ENCODE measurements at places on chromosomes 3 and 15.
A peak's percentile ranks its signal among the peaks of the same experiment; 100 is the strongest.

DNA sequence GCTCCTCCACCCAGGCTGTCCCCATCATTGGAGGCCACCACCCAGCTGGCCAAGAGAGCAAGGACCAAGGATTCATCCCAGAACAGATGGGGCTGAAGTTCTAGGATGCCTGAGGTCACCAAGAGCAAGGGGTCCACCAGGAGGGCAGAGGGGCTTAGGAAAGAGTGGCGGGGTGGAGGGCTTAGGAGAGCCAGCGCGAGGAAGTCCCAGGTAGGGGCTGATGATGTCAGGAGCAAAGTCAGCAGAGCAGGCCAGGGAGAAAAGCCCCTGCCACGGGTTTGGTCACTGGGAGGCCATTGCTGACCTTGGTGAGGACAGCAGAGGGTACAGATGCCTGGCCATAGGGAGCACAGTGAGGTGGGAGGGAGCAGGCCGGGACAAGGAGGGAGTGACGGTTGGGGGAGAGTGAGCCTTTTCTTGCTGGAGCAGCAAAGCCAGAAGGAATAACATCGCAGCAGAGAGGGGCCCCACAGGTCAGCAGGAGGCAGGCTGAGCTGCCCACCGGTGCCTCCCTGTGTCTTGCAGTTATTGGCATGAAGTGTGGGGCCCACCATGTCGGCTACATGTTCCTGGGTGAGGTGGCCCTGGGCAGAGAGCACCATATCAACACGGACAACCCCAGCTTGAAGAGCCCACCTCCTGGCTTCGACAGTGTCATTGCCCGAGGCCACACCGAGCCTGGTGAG lies 5.2 kb downstream of the PARP3 start:
- no peak for DNase-seq

DNA sequence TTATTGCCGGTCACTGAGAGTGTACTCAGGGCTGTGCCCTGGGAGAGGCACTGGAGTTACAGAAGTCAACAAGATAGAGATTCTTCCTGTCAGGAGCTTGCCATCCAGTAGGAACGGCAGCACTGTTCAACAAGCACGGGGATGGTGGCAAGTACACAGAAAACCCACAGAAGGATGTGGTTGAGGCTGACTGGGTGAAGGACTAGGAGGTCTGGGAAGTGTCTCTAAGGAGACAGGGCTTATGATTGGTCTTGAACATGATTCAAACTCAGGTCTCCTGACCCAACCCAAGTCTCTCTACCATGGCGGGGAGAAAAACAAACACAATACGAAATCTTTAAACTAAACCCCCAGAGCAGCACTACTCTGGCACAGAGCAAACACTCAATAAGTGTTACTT lies 37.6 kb downstream of the ERICH6 start:
- DNase-seq: no peak

DNA sequence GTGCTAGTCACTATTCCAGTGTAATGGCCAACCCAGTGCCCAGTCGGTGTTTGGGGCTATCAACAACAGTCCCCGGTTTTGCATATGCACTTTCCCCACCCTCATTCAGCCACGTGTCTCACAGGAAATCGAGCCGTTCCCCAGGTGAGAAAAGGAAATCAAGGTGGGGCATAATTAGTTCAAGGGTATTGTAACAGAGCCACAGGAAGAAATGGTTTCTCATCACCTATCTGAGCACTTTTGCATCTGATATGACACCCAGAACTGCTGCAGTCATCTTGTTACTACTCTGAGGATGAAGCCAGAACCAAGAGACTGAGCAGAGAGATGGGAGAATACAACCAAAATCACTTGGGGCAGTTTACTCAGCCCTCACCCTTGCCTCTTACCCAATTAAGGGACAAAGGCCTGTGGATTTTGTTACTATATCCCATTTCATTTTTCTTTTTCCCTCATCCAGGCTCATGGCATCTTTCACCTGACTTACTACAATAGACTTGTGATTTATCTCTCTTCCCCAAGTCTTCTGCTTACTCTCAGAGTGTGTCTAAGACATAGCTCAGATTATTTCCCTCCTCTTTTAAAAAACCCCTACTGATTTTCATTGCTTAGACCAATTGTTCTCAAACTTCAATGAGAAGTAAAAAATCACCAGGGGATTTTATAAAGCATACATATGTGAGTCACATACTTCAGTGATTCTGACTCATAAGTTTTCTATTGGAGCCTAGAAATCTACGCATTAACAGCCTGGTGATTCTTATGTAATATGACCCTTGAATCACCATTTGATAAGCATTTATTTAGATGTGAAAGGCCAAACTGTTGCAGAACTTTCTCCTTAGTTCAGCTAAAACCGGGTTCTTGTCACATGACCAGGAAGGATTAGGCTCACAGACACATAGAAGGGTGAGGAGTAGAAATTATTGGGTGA lies 40.5 kb downstream of the TRAT1 start:
- DNase-seq: no peak

GRCh38 chr3:105722943-105723556 lies 145.8 kb downstream of the CBLB start:
- DNase-seq: peak; percentile 37

GRCh38 chr3:130649061-130649654 lies 97.5 kb downstream of the PIK3R4 start:
- no peak for DNase-seq

Data from globus pallidus (tissue), 1 donor.